ENCODE measurements at places on chromosomes 4 and X.
A peak's percentile ranks its signal among the peaks of the same experiment; 100 is the strongest.

GRCh38 chr4:37383579-37384229, 139.2 kb downstream of the NWD2 start:
- no peak overlapping the region for H3K27ac ChIP-seq
- no peak for DNase-seq
- no peaks in the 10 kb centered on the region for H3K36me3 ChIP-seq
- H3K4me1 ChIP-seq = no peaks in the 10 kb centered on the region

- H3K27me3 ChIP-seq = peaks cover 4% of the 10 kb centered on the region
- H3K4me3 ChIP-seq = peak overlapping the region; percentile 69
- H3K36me3 ChIP-seq = no peaks in the 10 kb centered on the region
These were observed 1.6 kb upstream of the LIN54 start for GRCh38 chr4:83012200-83012686.

- no peak overlapping the region for H3K27ac ChIP-seq
- H3K4me1 ChIP-seq = peaks cover 7% of the 10 kb centered on the region
- no peaks in the 10 kb centered on the region for H3K36me3 ChIP-seq
- no peak for DNase-seq
These were observed 2407.1 kb downstream of the ARAP2 start for GRCh38 chr4:33837043-33837838.

GRCh38 chrX:123504630-123505270, 228.1 kb downstream of the THOC2 start:
- H3K36me3 ChIP-seq = no peaks in the 10 kb centered on the region
- no peak overlapping the region for H3K27ac ChIP-seq
- DNase-seq = no peak
- no peaks in the 10 kb centered on the region for H3K4me1 ChIP-seq
- H3K4me3 ChIP-seq = no peak overlapping the region
- no peaks in the 10 kb centered on the region for H3K27me3 ChIP-seq

- H3K27me3 ChIP-seq = no peaks in the 10 kb centered on the region
- H3K4me3 ChIP-seq = no peak overlapping the region
- no peak overlapping the region for H3K27ac ChIP-seq
- H3K4me1 ChIP-seq = no peaks in the 10 kb centered on the region
These were observed 8.7 kb downstream of the LIMCH1 start for GRCh38 chr4:41546638-41547037.

GRCh38 chrX:47143894-47144625, 442 bp downstream of the NDUFB11 start:
- H3K36me3 ChIP-seq = peaks cover 10% of the 10 kb centered on the region
- no peaks in the 10 kb centered on the region for H3K27me3 ChIP-seq
- peak overlapping the region; percentile 80 for H3K27ac ChIP-seq
- no peaks in the 10 kb centered on the region for H3K4me1 ChIP-seq
- H3K4me3 ChIP-seq = peak overlapping the region; percentile 74

GRCh38 chr4:48027653-48028052, 11.1 kb downstream of the NIPAL1 start:
- H3K4me1 ChIP-seq = peaks cover 11% of the 10 kb centered on the region
- H3K27me3 ChIP-seq = no peaks in the 10 kb centered on the region
- no peak overlapping the region for H3K27ac ChIP-seq
- DNase-seq = no peak
- H3K36me3 ChIP-seq = no peaks in the 10 kb centered on the region

DNA sequence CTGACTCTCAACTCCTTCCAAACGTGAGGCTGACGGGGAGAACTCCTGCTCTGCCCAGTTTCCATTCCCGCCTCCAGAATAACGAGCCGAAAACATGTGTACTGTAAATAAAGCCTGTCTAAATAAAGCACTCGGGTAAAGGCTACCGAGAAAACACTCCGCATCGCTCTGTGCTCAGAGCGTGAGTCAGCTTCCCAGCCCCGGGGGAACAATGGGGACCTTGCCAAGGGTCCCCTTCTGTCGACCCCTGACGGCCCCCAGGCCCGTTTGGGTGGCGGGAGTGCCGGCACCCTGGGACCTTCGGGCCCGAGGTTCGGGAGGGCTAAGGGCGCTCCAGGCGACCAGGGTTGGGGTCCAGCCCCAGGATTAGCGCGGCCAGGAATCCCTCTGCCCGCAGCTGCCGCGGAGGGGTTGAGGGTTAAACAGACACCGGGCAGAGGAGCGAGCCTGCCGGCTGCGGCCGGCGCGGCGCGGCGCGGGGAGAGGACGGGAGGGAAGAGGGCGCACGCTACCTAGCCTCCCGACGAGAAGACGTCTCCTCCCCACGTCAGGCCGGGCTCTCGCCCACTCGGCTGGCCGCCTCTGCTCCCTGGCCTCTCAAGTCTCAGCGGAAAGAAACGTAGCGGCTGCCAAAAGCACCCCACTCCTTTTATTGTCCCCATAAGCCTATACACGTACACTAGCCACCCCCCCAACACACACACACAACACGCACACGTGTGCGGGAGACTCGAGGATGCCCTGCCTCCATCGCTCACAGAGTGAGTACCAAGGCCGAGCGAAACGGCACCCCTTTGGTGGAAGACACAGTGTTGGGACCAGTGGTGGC, 85.5 kb downstream of the BCOR start:
- no peaks in the 10 kb centered on the region for H3K36me3 ChIP-seq
- no peak for DNase-seq
- H3K27me3 ChIP-seq = peaks cover 42% of the 10 kb centered on the region
- no peak overlapping the region for H3K27ac ChIP-seq

GRCh38 chr4:123919576-123920098, 523.0 kb downstream of the SPRY1 start:
- no peaks in the 10 kb centered on the region for H3K36me3 ChIP-seq
- no peaks in the 10 kb centered on the region for H3K27me3 ChIP-seq
- no peaks in the 10 kb centered on the region for H3K4me1 ChIP-seq
- DNase-seq = no peak

- H3K27me3 ChIP-seq = no peaks in the 10 kb centered on the region
- H3K4me3 ChIP-seq = no peak overlapping the region
- no peak for DNase-seq
- no peak overlapping the region for H3K27ac ChIP-seq
These were observed 104.6 kb downstream of the DTHD1 start for GRCh38 chr4:36385951-36386571.

GRCh38 chr4:153728151-153728550, 31.7 kb downstream of the RNF175 start:
- no peak overlapping the region for H3K4me3 ChIP-seq
- no peak overlapping the region for H3K27ac ChIP-seq
- no peak for DNase-seq
- H3K36me3 ChIP-seq = no peaks in the 10 kb centered on the region
- no peaks in the 10 kb centered on the region for H3K27me3 ChIP-seq
- H3K4me1 ChIP-seq = no peaks in the 10 kb centered on the region

GRCh38 chrX:11111947-11112346, 815 bp downstream of the HCCS start:
- no peaks in the 10 kb centered on the region for H3K4me1 ChIP-seq
- no peak overlapping the region for H3K27ac ChIP-seq
- no peak for DNase-seq
- peak overlapping the region; percentile 73 for H3K4me3 ChIP-seq
- H3K36me3 ChIP-seq = peaks cover 14% of the 10 kb centered on the region

GRCh38 chr4:109953556-109953955, 40.9 kb downstream of the EGF start:
- no peak for DNase-seq
- H3K27ac ChIP-seq = no peak overlapping the region
- no peaks in the 10 kb centered on the region for H3K36me3 ChIP-seq

DNA sequence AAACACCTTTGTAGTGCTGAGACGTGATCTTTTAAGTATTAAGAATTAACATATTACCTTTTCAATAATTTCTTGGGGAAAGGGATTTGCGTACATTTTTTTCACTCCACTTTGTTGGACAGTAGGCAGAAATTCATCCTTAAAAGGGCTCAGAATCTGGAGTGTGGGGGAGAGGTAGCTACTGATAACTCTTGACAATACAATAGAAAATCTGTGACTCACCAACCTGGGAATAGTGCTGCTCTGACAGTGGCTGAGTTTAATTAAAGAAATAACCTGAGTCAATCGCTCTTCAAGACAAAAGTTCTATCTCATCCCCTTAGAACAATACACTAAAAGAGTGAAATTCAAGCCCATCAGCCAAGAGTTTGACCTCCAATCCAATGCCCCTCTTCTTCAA, 60.2 kb downstream of the SLC9A7 start:
- H3K4me1 ChIP-seq = no peaks in the 10 kb centered on the region
- H3K27ac ChIP-seq = no peak overlapping the region
- H3K4me3 ChIP-seq = no peak overlapping the region
- DNase-seq = no peak
- H3K27me3 ChIP-seq = no peaks in the 10 kb centered on the region

- H3K4me3 ChIP-seq = no peak overlapping the region
- H3K27ac ChIP-seq = no peak overlapping the region
- H3K27me3 ChIP-seq = no peaks in the 10 kb centered on the region
These were observed 294.1 kb upstream of the SFRP2 start for GRCh38 chr4:154082760-154083535.
